Neural progenitor cell (in vitro differentiated cells): ENCODE measurements at places on chromosomes 2 and 18. TPM values are rescaled to one million over a fixed set of nuclear protein-coding genes. Genes with fewer than 3 reads are reported as not detected.

DNA sequence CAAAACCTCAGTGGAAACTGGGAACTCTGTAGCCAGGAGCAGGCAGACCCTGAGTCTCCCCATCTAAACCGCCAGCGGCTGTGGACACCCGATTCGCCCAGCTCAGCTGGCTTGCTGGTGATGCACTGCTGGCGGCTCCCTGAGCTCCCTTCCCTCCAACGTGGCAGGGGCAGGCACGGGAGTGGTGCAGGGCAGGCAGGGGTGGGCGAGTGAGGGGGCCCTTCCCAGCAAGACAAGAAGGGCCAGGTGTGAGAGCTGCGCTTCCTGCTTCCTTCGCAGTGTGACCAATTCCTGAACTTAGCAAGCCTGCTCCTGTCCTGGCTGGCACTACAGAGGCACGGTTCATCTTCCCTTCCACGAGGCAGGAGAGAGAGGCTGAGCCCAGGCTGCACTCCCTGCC is 12.3 kb upstream of the SEMA4C start:
- H3K4me3 ChIP-seq = no peak overlapping the region
- no peak overlapping the region for H3K27ac ChIP-seq
- H3K36me3 ChIP-seq = no peaks in the 10 kb centered on the region
- peaks cover 46% of the 10 kb centered on the region for H3K4me1 ChIP-seq
- DNase-seq = no peak

NTSR2 gene
- total RNA-seq = not detected in 2 replicates

GRCh38 chr2:13714466-13714865 is 918.1 kb upstream of the LRATD1 start:
- no peaks in the 10 kb centered on the region for H3K36me3 ChIP-seq
- DNase-seq = no peak
- no peak overlapping the region for H3K27ac ChIP-seq

AGXT gene
- not detected in 2 replicates for total RNA-seq

ERMN gene
- 1.2 and 2.2 TPM in 2 replicates for total RNA-seq

DNA sequence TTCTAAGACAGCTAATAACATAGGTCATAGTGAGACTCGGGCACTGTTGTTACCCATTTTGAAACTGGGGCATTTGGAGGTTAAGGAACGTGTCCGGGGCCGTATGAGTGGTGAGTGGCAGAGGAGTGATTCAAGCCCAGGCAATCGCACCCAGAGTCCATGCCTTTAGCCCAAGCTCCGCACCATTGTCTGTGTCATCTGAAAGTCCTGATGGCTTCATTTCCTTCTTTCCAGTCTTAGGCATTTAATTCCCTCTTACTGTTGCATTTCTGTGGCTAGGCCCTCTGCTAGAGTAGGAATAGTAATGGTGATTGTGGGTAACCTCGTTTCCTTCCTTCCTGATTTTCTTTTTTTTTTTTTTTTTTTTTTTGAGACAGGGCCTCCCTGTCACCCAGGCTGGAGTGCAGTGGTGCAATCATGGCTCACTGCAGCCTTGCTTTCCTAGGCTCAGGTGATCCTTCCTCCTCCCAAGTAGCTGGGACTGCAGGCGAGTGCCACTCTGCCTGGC is 49.8 kb upstream of the ASB1 start:
- H3K27me3 ChIP-seq = no peaks in the 10 kb centered on the region
- DNase-seq = no peak
- no peak overlapping the region for H3K4me3 ChIP-seq
- no peaks in the 10 kb centered on the region for H3K4me1 ChIP-seq
- no peak overlapping the region for H3K27ac ChIP-seq

DNA sequence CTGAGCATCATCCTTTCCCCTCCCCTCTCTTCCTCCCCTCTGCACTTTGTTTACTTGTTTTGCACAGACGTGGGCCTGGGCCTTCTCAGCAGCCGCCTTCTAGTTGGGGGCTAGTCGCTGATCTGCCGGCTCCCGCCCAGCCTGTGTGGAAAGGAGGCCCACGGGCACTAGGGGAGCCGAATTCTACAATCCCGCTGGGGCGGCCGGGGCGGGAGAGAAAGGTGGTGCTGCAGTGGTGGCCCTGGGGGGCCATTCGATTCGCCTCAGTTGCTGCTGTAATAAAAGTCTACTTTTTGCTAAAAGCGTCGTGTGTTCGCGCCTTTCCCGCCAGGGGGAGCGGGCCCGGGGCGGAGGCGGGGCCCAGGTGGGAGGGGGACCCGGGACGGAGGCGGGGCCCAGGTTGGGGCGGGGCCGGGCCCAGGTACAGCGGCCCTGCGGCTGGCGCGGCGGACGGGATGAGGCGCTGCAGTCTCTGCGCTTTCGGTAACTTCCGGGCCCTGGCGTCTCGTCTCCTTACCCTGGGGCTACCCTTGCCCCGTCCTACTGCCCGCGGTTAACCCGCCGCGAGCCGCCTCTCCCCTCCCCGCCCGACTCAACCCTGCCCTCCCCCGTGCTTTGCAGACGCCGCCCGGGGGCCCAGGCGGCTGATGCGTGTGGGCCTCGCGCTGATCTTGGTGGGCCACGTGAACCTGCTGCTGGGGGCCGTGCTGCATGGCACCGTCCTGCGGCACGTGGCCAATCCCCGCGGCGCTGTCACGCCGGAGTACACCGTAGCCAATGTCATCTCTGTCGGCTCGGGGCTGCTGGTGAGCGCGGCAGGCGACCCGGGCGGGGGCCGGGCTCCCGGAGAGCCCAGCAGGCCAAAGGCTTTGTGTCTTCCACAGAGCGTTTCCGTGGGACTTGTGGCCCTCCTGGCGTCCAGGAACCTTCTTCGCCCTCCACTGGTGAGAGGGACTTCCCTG is at the start of gene KRTCAP3:
KRTCAP3 (plus strand) TSS at position 424 of the 962 bp plus-strand sequence; CDS start at position 456, 32 bp downstream.
- H3K27ac ChIP-seq = no peak within 1 kb of the TSS
- H3K27me3 ChIP-seq = no peaks in the 10 kb centered on the region
- no peaks in the 10 kb centered on the region for H3K36me3 ChIP-seq
- H3K4me1 ChIP-seq = peaks cover 7% of the 10 kb centered on the region
- peak; percentile 93 for DNase-seq

- DNase-seq = no peak
- H3K27me3 ChIP-seq = no peaks in the 10 kb centered on the region
- no peak overlapping the region for H3K27ac ChIP-seq
- no peaks in the 10 kb centered on the region for H3K36me3 ChIP-seq
Observed at GRCh38 chr2:115327061-115327460, 884.6 kb downstream of the DPP10 start.

DNA sequence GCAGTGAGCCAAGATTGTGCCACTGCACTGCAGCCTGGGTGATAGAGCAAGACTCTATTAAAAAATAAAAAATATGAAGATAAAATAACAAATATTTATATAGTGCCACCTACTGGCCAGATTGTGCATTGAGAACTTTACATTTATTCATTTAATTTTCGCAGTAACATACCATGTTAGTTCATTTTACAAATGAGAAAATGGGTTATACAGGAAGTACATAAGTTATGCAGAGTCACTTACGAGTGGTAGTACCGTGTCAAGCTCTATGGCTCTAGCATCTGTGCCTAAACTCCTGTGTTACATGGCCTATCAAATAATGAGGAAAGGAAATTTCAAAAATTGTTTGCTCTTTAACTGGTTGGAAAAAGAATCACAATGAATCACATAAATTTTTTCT is 27.9 kb downstream of the RIF1 start:
- H3K4me1 ChIP-seq = no peaks in the 10 kb centered on the region
- no peaks in the 10 kb centered on the region for H3K27me3 ChIP-seq

- no peak for DNase-seq
- no peaks in the 10 kb centered on the region for H3K4me1 ChIP-seq
- H3K36me3 ChIP-seq = no peaks in the 10 kb centered on the region
- no peaks in the 10 kb centered on the region for H3K27me3 ChIP-seq
- H3K27ac ChIP-seq = no peak overlapping the region
Observed at GRCh38 chr2:232250246-232251175, 128.0 kb upstream of the ALPP start.

DNA sequence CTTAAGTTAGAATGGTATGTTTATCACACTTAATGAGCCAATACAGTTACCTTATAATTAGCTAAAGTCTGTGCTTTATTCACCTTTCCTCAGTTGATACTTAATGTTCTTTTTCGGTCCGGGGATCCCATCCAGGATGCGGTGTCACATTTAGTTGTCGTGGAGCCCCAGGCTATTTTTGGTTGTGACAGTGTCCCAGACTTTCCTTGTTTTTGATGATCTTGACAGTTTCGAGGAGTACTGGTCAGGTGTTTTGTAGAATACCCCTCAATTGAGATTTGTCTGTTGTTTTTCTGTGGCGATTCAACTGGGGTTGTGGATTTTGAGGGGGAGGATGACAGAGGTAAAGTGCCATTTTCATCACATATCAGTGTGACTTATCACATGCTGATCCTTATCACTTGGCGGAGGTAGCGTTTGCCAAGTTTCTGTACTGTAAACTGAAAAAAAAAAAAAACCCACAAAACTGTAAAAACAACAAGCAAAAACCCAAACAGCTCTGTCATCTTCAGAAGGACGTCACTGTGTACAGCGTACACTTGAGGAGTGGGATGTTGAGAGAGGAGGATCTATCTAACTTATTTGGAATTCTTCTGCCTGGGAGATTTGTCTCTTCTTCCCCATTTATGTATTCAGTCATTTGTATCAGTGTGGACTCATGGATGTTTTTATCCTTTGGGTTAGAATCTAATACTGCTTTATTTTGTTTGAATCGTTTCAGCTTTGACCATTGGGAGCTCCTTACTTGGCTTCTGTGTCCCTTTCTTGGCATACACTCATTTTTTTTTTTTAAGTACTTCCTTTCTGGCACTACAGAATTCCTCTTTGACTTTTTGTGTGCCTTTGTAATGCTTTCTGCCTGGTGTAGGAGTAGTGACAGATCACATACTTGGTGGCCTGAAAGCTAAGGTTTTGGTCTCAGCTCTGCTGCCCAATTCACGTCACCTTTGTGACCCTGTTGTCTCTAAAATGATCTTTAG is 68.1 kb downstream of the FMNL2 start:
- no peak overlapping the region for H3K4me3 ChIP-seq
- H3K27ac ChIP-seq = no peak overlapping the region
- peaks cover 32% of the 10 kb centered on the region for H3K4me1 ChIP-seq
- H3K36me3 ChIP-seq = no peaks in the 10 kb centered on the region

DNA sequence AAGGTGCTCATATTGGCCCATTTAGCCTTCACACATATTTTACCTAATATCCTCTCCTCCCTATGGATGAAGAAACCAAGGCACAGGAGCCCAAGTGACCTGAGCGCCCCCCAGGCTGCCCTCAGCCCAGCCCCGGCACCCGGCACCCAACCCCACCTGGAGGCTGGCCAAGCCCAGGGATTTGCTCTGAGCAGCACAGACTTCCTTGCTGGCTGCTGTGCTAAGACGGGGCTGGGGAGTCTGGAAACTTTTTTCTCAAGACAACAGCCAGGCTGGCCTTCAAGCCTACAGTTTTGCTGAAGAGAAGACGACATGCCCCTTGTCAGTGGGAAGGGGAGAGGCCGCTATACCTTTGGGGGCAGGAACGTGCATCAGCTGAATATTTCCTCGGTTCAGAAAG is 52.7 kb upstream of the LAMA1 start:
- H3K36me3 ChIP-seq = no peaks in the 10 kb centered on the region
- H3K4me3 ChIP-seq = no peak overlapping the region
- no peak overlapping the region for H3K27ac ChIP-seq
- H3K27me3 ChIP-seq = no peaks in the 10 kb centered on the region

DNA sequence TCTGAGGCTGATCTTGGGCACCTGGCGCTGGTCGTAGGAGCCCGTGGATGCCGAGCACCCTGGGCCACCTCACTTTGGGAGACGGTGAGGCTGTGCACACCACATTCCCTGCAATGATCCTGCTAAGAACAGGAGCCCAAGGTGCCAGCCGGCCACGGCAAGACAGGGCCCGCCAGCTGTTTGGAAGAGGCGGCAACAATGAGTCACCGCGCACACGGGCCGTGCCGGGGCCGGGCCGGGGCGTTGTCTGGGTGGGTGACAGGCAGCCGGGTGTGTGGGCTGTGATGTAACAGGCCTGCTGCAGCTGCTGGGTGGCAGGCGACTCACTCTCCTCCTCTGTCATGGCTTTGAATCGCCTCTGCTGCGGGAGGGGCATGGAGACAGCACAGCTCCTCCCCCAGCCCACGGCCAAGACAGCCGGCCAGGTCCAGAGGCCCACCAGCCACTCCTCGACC is 49.7 kb upstream of the ODC1 start:
- no peaks in the 10 kb centered on the region for H3K27me3 ChIP-seq
- H3K4me1 ChIP-seq = peaks cover 5% of the 10 kb centered on the region
- no peak overlapping the region for H3K4me3 ChIP-seq
- no peaks in the 10 kb centered on the region for H3K36me3 ChIP-seq

APCDD1 gene
- total RNA-seq = 1.9 and 4.7 TPM in 2 replicates

DNA sequence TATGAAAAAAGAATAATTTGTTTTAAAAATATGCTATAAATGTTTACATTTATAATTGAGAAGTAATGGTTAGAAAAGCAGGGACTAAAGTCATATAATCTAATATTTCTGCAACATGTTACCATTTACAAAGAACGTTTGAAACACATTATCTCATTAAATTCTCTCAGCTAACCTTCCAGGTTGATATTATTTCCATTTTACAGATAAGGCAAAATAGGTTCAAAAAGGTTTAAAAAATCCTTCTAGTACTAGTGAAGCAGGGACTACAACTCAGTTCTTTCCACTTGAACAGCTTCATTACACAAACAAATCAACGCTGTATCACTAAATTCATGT is 875 bp downstream of the FASTKD1 start:
- peaks cover 11% of the 10 kb centered on the region for H3K4me1 ChIP-seq
- H3K27ac ChIP-seq = no peak overlapping the region
- peak overlapping the region; percentile 70 for H3K4me3 ChIP-seq
- no peak for DNase-seq
- peaks cover 5% of the 10 kb centered on the region for H3K36me3 ChIP-seq
- H3K27me3 ChIP-seq = no peaks in the 10 kb centered on the region

IL1R2 gene
- not detected in 2 replicates for total RNA-seq

DNA sequence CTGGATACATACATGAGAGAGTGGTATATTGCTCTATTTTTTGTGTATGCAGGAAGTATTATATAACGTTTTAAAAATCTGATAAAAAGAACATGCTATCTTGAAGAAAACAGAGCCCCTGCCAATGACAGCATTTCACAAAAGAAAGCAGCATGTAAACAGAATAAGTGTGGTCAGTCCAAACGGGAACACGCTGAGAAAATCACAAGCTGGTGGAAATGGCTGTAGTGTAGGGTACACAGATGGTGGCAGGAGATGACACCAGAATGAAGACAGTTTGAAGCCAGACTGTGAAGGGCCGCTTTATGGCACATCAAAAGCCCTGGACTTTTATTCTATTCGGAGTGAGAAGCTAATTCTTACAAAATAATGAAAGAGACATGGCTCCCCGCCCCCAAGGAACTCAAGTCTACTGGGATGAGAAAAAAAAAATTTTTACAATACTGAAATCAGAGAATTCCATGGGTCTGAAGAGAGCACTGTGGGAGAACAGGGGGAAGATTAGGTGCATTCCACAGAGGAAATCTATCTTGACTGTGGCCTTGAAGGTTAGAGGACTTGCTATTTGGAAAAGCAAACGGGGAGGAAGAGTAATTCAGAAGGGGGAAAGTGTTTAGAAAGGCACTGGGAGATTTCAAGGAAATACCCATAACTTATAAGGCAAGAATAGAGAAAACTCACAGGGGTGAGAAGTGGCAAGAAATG is 217.7 kb upstream of the SMAD7 start:
- H3K36me3 ChIP-seq = no peaks in the 10 kb centered on the region
- H3K4me1 ChIP-seq = no peaks in the 10 kb centered on the region
- DNase-seq = no peak
- H3K27me3 ChIP-seq = no peaks in the 10 kb centered on the region
- no peak overlapping the region for H3K4me3 ChIP-seq

SEC11C gene
- 26.7 and 53.4 TPM in 2 replicates for total RNA-seq

- H3K27ac ChIP-seq = no peak overlapping the region
- DNase-seq = no peak
- H3K36me3 ChIP-seq = no peaks in the 10 kb centered on the region
- no peaks in the 10 kb centered on the region for H3K27me3 ChIP-seq
Observed at GRCh38 chr2:179636100-179636980, 225.1 kb downstream of the ZNF385B start.

RUFY4 gene
- not detected in 2 replicates for total RNA-seq

MYO3B gene
- 16.8 and 27.3 TPM in 2 replicates for total RNA-seq

AP1S3 gene
- total RNA-seq = 4.9 and 5.1 TPM in 2 replicates

C2orf66 gene
- 0.15 and 0.43 TPM in 2 replicates for total RNA-seq
